ENCODE measurements at places on chromosomes 1 and 21. TPM values are rescaled to one million over a fixed set of nuclear protein-coding genes. Genes with fewer than 3 reads are reported as not detected.

The SLC50A1 gene
- 46.0 TPM for total RNA-seq

The CFHR4 gene
- total RNA-seq = not detected

The SLC2A5 gene
- 0.50 TPM for total RNA-seq

The ITLN1 gene
- total RNA-seq = not detected

The C1orf94 gene
- total RNA-seq = not detected
